ENCODE measurements at places on chromosomes 7 and 10.

DNA sequence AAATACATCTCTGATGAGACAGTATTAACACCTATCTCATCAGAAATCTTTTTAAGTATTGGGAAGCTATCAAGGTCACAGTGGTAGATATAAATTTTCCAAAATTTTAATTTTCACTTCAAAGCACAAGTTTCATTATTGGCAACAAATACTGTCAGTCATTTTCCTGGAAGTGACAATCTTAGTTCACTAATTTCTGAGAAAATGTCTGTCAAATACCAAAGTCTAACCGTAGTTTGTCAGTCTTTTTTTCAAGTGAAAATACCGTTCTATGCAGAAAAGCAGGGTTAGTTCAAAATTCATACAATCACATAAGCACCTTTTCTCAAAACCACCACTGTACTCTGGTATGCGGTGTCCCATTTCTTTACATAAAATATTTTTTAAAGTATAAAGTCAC lies 40.4 kb downstream of the CACUL1 start:
- DNase-seq: no peak

GRCh38 chr7:70384891-70385290 lies 747.1 kb upstream of the GALNT17 start:
- DNase-seq: no peak

DNA sequence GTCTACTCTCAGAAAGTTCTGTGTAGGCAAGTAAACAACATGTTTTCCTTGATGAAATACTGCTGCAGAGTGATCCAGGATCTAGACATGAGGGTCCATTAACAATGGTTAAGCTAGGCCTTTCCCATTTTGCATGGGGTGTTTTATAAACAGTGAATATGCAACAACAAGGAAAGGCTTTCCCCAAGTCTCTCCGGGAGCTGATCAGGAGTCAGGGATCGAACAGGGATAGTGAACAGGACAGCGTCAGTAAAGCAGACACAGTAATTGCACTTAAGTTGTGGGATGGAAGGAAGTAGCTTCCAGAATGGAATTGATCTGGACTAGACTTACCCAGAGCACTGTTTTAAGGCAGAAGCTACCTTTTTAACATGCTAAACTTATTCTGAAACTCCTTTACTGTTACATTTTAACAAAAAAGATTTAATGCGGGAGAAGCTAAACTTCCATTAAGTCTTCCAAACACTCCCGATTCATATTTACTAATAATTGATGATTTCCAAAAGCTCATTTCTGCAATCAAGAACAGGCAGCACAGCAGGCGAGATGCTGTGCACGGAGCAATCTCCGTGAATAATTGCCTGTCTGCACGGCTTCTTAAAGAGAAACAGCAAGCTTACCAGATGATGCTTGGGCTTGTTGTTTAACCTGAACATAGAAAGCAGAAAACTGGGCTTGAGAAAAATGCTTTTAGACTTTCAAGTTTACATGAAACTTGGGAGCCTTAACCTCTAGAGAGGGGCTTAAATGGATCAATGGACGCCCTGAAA lies 50.3 kb upstream of the DOCK1 start:
- no peak for DNase-seq

- DNase-seq: no peak
Observed at GRCh38 chr7:36190447-36191291, 37.6 kb downstream of the EEPD1 start.

- DNase-seq: no peak
Observed at GRCh38 chr10:17229016-17229716, 1.1 kb downstream of the VIM start.

- no peak for DNase-seq
Observed at GRCh38 chr10:123492016-123492415, 174.1 kb upstream of the GPR26 start.

GRCh38 chr7:75892634-75893272 lies 13.9 kb downstream of the RHBDD2 start:
- peak; percentile 75 for DNase-seq

DNA sequence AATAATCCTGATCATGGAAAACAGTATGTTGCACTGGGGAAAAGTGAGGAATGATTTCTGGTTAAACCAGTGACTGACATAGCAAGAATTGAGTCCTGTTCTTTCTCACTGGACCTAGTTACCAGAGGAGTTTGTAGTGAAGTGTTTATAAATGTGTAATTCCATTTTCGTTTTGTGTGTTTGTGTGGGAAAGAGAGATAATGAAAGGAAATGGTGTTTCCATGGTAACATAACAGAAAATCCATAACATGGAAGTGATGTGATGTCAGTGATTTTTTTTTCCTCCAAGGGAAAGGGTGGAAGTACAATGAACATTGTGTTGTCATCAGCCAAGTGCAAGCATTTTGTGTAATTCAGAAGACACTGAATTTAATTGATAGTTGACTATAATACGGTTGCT lies 283.9 kb downstream of the PLXDC2 start:
- DNase-seq: no peak

- no peak for DNase-seq
Observed at GRCh38 chr7:124702385-124702784, 63.2 kb downstream of the GPR37 start.

DNA sequence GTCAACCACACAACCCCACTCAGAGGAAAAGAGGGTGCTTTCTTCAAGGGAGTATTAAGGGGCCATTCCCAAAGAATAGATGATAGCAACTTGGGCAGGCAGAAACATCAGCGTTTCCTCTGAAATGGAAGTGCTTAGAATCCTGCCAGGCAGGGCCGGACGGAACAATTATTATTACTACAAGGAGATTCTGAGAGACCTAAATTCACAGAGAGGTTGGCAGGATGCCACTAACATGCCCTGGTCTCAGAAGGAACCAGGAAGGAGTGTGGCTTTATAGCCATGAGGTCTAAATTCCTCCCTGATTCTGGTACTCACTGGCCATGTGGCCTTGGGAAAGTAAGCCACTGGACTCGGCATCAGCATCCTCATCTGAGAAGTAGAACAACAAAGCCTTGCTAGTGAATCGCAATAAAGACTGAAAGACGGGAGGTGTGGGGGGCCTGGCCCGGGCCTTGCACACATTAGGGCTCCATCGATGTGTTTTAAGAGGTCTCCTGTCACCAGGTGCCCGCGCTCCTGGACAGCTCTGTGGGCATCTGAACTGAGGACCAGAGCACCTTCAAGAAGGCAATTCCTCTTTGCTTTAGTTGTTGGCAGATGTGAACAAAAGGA lies 131.5 kb downstream of the OAT start:
- DNase-seq: no peak

DNA sequence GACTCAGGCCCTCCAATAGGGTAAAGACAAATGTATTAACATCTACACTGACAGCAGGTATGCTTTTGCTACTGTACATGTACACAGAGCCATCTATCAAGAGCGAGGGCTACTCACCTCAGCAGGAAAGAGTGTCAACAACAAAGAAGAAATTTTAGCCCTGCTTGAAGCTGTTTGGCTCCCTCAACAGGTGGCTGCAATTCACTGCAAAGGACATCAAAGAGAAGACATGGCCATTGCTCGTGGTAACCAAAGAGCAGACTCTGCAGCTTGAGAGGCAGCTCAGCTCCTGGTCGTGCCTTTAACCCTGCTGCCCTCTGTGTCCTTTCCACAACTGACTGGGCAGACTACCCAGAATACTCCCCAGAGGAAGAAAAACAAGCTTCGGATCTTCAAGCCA lies 5.1 kb downstream of the AKR1B15 start:
- DNase-seq: no peak

DNA sequence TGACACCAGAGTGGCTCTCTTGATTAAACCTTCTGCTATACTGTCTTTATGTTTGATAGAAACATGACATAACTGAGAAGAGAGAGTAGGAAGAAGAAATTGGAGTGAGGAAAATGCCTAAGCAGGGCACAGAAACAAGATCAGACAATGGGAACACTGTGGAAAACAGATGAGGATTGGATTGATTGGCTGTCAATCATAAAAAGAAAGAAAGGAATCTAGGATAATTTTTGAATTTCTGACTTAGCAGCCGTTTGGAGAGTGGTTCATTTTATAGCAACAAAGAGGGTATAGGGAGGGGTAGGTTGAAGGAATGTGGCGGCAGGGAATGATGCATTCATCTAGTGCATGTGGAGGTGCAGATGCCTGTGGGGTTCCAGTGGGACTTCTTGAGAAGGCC lies 7.8 kb downstream of the TEX47 start:
- DNase-seq: no peak

DNA sequence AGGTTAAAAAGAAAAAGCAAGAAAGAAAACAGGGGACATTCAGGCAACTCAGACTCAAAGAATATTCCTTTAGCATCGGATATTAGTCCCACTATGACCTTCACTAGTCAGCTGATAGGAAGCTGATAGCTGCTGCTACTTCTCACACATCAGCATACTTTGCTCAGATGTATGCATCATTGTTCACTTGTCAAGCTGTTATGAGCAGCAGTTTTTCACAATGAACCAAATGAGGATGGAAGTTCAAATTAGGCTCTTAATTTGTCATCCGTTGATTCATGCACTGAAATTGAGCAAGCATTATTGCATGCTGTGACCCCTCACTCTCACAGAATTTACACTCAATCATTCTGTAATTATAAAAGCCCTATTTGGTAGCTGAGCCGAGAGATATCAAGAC lies 257.7 kb downstream of the SNX13 start:
- DNase-seq: no peak

- DNase-seq: no peak
Observed at GRCh38 chr10:117345143-117345542, 30.1 kb downstream of the PDZD8 start.
